Stimulated activated CD8-positive, alpha-beta memory T cell treated with anti-CD3 and anti-CD28 coated beads, Interleukin-15, amount 100 ng/mL, for 24 hours (primary cell): ENCODE measurements at places on chromosomes 1 and 21.

- no peak for DNase-seq
These were observed 12.4 kb downstream of the NEXN start for GRCh38 chr1:77900687-77901293.

DNA sequence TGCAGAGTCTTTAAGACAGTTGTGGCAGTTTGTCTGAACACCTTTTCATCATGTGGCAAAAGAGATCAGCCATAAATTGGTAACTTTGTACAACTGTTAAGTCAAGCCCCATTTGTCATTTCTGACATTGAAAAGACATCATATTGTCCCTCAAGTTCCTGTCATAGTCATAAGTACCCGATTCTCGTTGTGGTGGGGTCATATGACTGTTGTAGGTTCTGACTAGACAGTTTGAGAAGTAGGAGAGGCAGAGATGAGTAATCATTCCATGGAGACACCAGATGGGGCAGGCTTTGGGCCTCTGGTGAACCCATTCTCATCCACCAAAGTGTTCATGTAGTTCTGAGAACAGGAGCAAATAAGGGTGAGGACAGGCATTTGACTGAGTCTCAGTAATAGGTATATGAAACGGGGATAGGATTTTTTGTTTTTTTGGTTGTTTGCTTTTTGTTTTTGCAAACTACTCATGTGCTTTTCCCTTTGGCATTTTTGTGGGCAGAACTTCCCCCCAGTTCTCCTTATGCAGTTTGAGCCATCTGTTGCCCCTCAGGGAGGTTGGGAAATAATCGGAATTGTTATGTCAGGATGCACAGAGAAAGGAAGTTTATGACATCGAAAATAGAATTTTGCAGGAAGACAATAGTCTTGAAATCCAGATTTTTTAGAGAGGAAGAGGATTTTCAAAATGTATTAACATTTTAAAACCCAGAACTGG is 86.9 kb upstream of the KCNE2 start:
- no peak for DNase-seq

DNA sequence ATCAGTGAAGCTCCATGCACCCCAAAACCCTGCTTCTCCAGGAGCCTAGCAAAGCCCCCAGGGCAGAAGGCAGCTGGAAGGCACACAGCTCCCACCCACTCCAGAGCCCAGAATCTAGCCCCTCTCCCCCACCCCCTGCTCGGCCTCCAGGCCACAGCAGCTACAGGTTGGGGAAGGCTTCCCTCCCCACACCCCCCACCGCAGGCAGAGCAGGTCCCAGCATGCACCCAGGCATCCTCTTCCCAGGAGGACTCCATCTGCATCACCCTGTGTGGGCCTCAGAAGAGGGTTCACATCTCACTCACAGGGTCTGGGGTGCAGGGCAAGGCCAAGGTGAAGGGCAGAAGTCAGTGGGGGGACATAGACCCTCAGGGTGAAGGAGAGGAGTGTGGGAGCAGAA is 719 bp downstream of the S100A14 start:
- no peak for DNase-seq

- DNase-seq: no peak
These were observed 74.0 kb downstream of the FYB2 start for GRCh38 chr1:56745231-56745630.

GRCh38 chr1:101781201-101781831 is 215.4 kb downstream of the OLFM3 start:
- DNase-seq: no peak

GRCh38 chr1:82762829-82763532 is 962.2 kb downstream of the ADGRL2 start:
- no peak for DNase-seq

DNA sequence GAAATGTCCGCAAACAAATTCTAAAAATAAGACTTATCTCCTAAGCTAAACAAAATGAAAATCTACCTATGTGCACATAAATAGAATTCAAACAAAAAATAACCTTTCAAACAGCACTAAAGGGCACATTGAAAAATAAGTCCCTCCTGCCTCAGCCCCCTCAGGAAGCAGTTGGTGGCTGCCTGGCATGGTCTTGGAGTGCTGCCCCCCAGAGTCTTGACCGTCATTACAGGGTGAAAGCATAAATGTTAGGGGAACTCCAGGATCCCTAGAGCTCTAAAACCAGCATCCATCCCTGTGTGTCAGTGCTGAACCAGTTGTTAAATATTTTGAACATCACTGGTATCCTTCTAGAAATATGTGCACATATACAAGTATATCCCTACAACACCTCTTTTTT is 6.5 kb upstream of the NPL start:
- DNase-seq: no peak

- DNase-seq: no peak
These were observed 738.8 kb downstream of the PTPRU start for GRCh38 chr1:29975036-29975694.

- DNase-seq: no peak
These were observed 4.9 kb downstream of the GREM2 start for GRCh38 chr1:240607006-240607405.

DNA sequence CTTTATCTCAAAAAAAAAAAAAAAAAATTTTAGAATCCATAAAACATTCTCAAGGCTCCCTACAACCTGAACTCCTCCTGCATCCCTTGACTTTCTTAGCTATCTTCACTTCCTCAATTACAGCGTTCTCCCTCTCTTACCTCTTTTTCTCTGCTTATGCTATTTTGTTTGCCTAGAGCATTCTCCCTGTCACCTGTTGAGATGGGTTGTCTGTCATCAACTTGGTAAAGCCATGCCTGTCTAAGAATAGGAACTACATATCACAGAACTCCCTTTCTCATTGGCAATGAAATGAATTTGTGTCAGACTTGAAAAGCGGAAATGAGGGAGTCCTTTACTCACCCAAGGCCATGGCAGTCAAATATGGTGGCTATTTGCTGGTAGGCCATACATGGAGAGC is 129.6 kb upstream of the CACHD1 start:
- no peak for DNase-seq

DNA sequence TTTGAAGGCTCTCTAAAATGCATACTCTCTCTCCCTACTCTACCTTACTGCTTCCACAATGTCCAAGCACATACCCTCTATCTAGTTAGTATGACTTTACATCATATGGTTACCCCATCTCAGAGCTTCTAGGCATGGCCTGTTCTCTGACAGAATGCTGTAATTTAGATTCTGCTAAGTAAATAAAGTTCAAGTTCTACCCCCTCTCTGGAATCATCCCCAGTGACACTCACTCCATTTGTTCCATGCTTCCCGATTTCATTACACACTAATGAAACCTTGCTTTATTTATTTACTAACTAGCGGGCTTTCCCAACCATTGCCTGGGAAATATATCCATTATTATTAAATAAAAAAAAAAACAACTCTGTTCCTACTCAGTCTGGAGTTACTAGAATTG is 7.3 kb downstream of the CRYZL1 start:
- DNase-seq: no peak

GRCh38 chr1:159715855-159716254 is 1.5 kb upstream of the CRP start:
- DNase-seq: no peak

DNA sequence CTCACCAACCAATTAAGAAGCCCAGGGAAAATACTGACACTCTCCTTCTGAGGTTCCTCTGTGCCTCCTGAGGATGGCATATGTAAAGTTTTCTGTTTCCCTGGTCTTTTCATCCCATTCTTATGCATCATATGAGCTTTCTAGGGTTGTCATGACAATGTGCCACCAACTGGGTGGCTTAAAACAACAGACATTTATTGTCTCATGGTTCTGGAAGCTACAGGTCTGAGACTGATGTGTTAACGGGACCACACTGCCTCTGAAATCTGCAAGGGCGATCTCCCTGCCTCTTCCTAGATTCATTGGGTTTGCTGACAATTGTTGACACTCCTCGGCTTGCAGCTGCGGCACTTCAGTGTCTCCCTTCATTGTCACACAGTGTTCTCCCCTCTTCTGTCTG is 308.4 kb downstream of the RGS7 start:
- no peak for DNase-seq

GRCh38 chr1:20276485-20277159 is 14.1 kb upstream of the VWA5B1 start:
- DNase-seq: no peak

DNA sequence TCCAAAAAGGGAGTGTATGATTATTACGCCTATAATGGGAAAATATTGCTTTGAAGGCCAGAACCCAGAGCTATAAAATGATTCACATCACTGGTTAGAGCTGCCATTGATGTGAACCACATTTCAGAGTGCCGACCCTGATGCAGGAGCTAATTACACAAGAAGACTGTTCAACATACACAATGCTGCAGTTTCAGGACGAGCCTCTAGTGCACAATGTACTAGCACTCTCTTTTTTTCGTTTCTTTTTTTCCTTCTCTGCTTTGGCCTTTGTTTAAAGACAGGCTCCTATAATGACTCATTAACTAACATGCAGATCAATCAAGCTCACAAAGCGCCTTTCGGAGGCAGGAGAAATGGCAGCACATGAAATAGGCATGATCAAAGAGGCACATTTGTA is 66.0 kb upstream of the HMGB4 start:
- DNase-seq: no peak

DNA sequence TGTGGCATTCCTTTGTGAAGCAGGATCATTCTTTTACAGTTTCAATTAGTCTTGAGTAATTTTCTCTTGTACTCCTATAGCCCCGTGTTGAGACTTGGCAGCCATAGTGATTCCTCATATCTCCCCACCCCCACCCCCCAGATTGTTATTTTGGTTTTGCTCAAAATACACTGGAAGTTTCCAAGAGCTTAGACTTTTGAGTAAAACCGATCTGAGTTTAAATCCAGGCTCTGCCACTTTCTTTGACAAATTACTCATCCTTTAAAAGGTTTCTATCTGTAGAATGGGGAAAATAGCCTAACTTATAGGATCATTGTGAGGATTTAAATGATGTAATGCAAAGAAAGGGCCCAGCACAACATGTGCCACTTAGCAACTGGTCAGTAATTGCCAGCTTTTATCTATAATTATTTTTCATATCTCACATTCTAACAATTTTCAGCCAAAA is 53.1 kb upstream of the RC3H1 start:
- DNase-seq: no peak

- no peak for DNase-seq
These were observed 2.8 kb downstream of the CERS2 start for GRCh38 chr1:150971583-150972416.

DNA sequence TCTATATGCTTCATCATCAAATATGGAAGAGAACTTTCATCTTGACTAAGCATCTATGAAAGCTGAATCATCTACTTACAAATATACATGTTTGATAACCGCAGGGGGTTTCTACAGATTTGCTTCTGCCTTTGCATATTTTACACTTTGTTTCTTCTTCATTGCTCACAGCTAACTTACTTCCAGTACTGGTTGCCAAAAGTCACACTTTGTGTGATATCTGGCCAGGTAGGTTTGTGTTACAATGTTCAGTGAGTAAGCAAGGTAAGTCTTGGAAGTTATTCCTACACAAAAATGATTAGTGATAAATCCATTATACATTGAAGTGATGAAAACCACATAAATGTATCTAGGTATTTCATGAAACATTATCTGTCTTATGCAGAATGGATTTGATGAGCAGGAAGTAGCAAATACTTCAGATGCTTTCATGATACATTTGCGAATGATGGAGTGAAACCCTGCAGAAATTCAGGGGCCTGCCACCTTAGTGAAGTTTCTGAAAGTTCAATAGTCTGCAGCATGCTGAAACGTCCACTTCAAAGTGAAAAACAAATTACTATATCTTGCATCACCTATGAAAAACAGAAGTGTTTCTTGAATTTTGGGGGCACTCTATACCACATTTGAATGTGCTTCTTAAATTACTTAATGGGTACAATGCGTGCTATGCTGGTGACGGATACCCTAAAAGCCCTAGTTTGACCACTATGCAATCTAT is 187.3 kb downstream of the ATP6V1G3 start:
- no peak for DNase-seq

DNA sequence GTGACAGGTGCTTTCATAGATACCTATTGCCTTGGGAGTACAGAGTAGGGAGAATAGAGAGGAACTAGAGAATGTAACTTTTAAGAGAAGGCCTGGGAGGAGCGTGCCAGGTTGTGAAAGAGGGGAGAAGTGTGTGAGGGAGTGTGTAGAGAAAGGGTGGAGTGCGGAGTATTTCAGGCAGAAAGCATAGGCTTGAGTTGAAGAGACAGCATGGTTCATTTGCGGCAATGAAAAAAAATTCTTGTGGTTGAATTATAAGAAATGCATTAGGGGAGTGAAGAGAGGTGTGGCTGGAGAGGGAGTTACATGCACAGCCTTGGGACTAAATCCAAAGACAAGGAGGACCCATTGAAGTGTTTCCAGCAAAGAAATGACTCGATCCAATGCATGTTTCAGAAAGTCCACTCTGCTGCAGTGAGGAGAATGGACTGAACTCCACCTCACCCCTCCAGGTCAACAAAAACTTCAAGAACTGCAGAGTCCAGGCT is 81.7 kb upstream of the ADAM30 start:
- no peak for DNase-seq

DNA sequence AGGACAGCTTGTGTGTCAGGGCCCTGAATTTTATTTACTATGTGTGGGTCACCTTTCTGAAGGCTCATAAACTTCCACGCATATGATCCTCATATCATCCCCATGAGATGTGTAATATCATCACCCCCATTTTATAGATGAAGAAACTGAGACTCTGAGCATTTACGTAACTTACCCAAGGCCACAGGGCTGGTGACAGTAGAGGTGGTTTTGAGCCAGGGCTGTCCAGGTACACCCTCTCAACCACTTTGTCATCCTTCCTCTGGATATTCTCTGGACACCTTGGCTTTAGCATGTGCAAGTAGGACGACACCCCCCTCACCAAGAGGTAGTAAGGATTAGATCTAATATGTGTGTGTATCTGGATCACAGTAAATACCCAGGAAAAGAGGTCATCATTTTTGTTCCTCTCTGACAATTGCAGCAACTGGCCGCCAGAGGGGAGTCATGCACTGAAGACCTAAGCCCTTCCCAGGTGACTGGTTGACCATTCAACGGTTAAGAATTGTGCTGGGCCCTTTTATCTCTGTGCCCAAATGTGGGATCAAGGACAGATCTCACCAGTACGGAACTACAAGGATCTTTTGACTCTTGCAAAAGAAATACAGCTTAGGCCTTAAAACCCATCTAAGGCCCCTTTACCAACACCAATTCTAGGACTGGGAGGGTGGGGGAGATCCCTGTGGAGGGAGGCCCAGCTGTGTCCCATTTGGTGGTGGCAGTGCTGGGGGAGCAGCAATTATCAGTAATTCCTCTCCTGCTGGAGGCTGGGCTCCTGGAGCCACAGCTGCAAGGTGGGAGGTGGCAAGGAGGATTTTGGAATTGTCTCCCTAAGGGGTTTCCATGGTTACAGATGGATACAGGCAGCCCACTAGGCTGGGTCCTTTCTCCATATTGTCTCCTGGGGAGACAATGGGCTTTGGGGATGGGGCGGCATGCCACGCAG is 13.7 kb upstream of the E2F2 start:
- no peak for DNase-seq

GRCh38 chr1:18413541-18414305 is 67.0 kb upstream of the KLHDC7A start:
- DNase-seq: no peak
